ENCODE measurements at places on chromosomes 3 and 15. TPM values are rescaled to one million over a fixed set of nuclear protein-coding genes. Genes with fewer than 3 reads are reported as not detected.
A peak's percentile ranks its signal among the peaks of the same experiment; 100 is the strongest.

VWA5B2 gene
- 1.0 TPM for total RNA-seq

IL12A gene
- total RNA-seq, result 0.05 TPM

LDHAL6B gene
- total RNA-seq, result not detected

DNA sequence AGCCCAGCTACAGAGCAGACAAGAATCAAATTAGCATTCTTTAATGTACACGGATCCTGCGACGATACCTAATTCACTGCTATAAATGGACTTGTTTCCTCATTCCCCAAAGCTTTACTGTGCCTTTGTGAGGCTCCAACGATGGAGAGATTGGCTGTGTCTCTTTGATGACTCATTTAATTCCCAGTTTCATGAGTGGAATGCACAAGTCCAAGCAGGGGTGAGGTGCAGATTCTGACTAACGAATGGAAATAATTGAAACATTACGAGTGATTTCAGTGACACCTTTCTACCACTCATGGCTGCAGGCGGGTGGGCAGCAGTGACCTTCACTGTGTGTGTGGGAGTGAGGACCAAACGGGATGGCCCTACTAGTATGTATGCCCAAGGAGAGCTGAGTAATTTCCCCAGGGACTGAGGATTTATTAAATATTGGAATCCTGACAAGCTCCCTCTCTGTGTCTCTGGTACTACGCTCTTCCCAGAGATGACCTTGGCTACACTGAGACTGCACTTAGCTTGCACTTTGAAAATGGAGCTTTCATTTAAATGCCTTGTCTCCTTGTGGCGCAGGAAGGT lies 156.7 kb downstream of the CACNA2D3 start:
- H3K36me3 ChIP-seq, result no peaks in the 10 kb centered on the region
- DNase-seq, result no peak
- H3K4me3 ChIP-seq, result no peak overlapping the region
- no peak overlapping the region for H3K27ac ChIP-seq
- H3K4me1 ChIP-seq, result no peaks in the 10 kb centered on the region
- H3K27me3 ChIP-seq, result no peaks in the 10 kb centered on the region

DNA sequence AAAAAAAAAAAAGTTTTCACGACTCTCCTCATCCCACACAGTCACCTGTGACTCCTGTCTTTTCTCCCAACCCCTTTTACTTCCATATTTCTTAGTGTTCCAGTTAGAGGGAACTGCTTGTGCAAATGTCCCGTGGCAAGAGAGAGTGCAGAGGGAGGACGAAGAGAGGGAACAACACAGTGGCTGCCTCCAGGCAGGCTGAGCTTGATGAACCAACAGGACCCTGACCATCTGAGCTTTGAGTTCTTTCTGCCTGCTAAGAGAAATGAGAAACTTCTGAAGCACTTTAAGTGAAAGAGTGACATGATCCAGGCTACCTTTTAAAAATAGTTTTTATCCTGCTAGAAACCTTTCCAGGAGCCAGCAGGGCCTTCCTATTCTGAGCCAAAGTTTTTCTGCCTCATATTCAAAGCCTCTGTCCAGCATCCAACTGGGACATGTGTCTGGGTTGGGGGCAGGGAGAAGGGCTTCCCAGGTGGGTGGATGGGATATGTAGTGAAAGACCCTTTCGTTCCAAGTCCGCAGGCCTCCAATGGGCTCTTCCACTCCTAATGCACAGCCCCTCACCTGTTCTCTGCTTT lies 239.9 kb downstream of the OPA1 start:
- no peaks in the 10 kb centered on the region for H3K27me3 ChIP-seq
- H3K4me1 ChIP-seq, result peaks cover 29% of the 10 kb centered on the region
- no peak overlapping the region for H3K4me3 ChIP-seq
- DNase-seq, result no peak

GRCh38 chr3:67329358-67329757 lies 325.1 kb downstream of the SUCLG2 start:
- no peak overlapping the region for H3K27ac ChIP-seq
- no peak overlapping the region for H3K4me3 ChIP-seq
- H3K4me1 ChIP-seq, result no peaks in the 10 kb centered on the region
- DNase-seq, result no peak

DNA sequence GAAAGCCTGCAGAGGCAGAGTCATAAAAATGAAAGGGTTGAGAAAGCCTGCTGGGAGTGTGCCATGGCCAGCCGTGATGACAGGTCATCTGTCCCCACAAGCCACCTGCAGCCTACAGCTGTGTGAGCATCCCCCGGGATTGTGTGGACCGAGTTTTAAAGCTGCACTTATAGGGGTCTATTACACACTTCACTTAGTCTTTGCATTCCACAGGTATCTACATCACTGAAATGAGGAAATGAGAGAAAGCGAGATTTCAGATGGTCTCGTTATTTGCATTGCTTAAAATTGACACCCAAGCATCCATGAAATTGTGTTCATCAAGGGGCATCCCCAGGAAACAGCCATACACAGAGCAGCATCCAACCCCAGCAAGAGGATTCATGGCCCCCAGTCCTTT lies 137.6 kb upstream of the TRIM42 start:
- H3K4me1 ChIP-seq, result no peaks in the 10 kb centered on the region
- H3K4me3 ChIP-seq, result no peak overlapping the region
- no peaks in the 10 kb centered on the region for H3K36me3 ChIP-seq
- no peak for DNase-seq

DNA sequence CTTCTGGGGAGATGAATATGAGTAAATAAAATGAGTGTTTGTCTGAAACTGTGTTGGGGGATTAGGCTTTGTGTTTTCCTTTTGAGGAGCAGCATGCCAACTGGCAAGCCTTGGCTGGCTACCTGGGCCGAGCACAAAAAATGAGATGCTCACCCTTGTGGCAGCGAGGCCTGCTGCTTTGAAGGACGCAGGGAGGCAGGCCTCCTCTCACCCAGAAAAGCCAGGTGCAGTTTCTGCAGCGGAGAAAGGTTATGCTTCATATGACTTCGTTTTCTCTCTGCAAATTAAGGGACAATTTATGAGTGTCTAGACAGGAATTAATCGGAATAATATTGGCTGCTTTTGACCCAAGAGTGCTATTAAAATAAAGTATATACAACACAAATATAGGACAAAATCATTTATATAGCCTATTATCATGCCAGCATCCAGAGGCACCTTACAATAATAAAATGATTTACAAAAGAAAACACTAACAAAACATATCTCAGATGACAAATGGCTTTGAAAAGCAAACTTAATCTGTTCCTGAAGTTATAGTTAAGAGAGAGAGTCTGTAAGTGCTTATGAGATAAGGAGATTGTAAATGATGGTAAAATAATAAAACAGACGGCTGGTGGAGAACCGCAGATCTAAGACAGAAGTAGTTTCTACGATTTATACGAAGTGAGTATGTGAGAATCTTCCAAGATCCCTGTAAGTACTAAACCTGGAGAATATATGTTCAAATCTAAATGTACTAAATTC lies 682.8 kb upstream of the NR2F2 start:
- H3K4me1 ChIP-seq, result no peaks in the 10 kb centered on the region
- no peak overlapping the region for H3K27ac ChIP-seq
- DNase-seq, result no peak
- H3K27me3 ChIP-seq, result no peaks in the 10 kb centered on the region
- no peaks in the 10 kb centered on the region for H3K36me3 ChIP-seq
- no peak overlapping the region for H3K4me3 ChIP-seq

TERC gene
- 62.1 TPM for total RNA-seq

GRCh38 chr3:66812136-66812535 lies 186.0 kb upstream of the KBTBD8 start:
- peak; percentile 19 for DNase-seq
- no peaks in the 10 kb centered on the region for H3K4me1 ChIP-seq
- no peak overlapping the region for H3K27ac ChIP-seq

DNA sequence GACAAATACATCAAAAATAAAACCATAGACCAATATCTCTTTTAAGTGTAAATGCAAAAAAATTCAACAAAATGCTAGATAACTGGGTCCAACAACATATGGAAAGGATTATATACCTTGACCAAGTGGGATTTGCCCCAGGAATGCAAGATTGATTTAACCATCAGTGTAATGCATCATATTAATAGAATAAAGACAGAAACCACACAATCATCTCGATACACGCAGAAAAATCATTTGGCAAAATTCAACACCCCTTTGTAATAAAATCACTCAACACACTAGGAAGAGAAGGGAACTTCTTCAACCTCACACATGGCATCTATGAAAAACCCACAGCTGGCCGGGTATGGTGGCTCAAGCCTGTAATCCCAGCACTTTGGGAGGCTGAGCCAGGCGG lies 19.5 kb downstream of the GREM1 start:
- no peak for DNase-seq
- H3K27ac ChIP-seq, result no peak overlapping the region
- H3K4me3 ChIP-seq, result no peak overlapping the region
- H3K4me1 ChIP-seq, result no peaks in the 10 kb centered on the region
- H3K36me3 ChIP-seq, result peaks cover 13% of the 10 kb centered on the region

GRCh38 chr3:72629191-72629631 lies 219.0 kb downstream of the SHQ1 start:
- H3K27me3 ChIP-seq, result no peaks in the 10 kb centered on the region
- H3K36me3 ChIP-seq, result no peaks in the 10 kb centered on the region
- no peak overlapping the region for H3K27ac ChIP-seq
- no peak for DNase-seq
- peaks cover 12% of the 10 kb centered on the region for H3K4me1 ChIP-seq

DNA sequence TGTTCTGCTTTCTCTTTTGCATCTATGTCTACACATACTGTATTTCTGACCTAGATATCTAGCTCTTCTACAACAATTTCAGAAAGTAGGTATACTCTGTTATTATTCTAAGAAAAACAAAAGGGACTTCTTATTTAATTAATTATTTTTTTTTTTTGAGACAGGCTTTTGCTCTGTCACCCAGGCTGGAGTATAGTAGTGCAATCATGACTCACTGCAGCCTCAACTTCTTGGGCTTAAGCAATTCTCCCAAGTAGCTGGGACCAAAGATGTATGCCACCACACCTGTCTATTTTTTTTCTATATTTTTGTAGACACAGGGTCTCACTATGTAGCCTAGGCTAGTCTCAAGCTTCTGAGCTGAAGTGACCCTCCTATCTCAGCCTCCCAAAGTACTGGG lies 130.6 kb downstream of the MBNL1 start:
- no peaks in the 10 kb centered on the region for H3K4me1 ChIP-seq
- H3K27ac ChIP-seq, result no peak overlapping the region
- H3K4me3 ChIP-seq, result no peak overlapping the region
- H3K36me3 ChIP-seq, result no peaks in the 10 kb centered on the region
- no peak for DNase-seq

DNA sequence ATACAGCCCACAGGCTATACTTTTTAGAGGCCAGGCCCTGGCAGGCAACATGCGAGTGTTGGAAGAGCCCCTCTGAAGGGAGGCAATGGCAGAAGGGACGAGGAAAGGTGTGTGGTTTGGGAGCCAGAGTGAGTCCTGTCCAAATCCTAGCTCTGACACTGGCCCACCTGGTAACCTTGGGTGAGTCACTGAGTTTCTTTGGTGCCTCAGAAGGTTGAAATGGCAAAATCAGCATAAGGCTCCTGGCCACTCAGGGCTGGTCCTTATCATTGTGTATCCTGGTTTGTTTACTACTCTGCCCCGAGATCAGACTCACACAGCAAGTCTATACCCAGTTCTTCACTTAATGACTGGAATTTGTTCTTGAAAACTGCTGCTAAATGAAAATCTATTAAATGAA lies 71.4 kb upstream of the TLE3 start:
- H3K27ac ChIP-seq, result no peak overlapping the region
- no peaks in the 10 kb centered on the region for H3K36me3 ChIP-seq
- no peaks in the 10 kb centered on the region for H3K4me1 ChIP-seq
- H3K4me3 ChIP-seq, result no peak overlapping the region
- H3K27me3 ChIP-seq, result peaks cover 13% of the 10 kb centered on the region

TMEM158 gene
- total RNA-seq, result 0.26 TPM

HYAL1 gene
- not detected for total RNA-seq

DNA sequence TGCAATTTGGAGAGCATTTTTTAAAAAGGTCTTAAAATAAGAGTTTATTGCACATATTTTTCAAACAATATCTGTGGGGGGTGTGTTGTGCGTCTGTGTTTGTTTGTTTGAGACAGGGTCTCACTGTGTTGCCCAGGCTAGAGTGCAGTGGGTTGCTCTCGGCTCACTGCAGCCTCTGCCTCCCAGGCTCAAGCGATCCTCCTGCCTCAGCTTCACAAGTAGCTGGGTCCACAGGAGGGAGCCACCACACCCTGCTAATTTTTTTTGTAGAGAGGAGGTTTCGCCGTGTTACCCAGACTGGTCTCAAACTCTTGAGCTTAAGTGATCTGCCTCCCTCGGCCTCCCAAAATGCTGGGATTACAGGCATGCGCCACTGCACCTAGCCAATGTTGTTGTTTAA lies 2.7 kb downstream of the MLF1 start:
- peaks cover 4% of the 10 kb centered on the region for H3K4me1 ChIP-seq
- no peak overlapping the region for H3K4me3 ChIP-seq
- H3K36me3 ChIP-seq, result no peaks in the 10 kb centered on the region
- no peak overlapping the region for H3K27ac ChIP-seq
- no peak for DNase-seq

DNA sequence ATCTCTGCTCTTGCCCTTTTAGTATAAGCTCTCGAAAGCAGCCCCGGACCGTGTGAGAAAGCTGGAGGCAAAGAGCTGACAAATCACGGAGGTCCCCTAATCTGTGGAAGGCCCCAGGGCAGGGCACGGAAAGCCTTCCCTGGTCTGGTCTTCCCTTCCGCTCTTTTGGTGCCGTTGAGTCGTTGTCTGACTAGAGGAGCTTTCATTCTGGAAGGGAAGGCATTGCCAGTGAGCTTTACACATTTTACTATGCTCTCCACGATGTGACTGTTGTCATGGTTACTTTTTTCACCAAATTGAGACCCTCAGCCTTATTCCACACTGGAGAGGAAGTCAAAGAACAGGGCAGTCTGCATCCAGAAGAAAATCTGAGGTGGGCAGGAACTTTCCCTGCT lies 71.7 kb downstream of the CYP19A1 start:
- H3K4me1 ChIP-seq, result no peaks in the 10 kb centered on the region
- no peaks in the 10 kb centered on the region for H3K36me3 ChIP-seq
- H3K27me3 ChIP-seq, result no peaks in the 10 kb centered on the region
- H3K27ac ChIP-seq, result no peak overlapping the region

AMIGO3 gene
- 4.2 TPM for total RNA-seq

GRCh38 chr3:173652093-173652492 lies 254.5 kb downstream of the NLGN1 start:
- H3K4me1 ChIP-seq, result no peaks in the 10 kb centered on the region
- H3K27ac ChIP-seq, result no peak overlapping the region
- no peaks in the 10 kb centered on the region for H3K27me3 ChIP-seq
- no peak overlapping the region for H3K4me3 ChIP-seq

Data from SJCRH30 (cell line).